ENCODE measurements at places on chromosomes 2 and 18.

DNA sequence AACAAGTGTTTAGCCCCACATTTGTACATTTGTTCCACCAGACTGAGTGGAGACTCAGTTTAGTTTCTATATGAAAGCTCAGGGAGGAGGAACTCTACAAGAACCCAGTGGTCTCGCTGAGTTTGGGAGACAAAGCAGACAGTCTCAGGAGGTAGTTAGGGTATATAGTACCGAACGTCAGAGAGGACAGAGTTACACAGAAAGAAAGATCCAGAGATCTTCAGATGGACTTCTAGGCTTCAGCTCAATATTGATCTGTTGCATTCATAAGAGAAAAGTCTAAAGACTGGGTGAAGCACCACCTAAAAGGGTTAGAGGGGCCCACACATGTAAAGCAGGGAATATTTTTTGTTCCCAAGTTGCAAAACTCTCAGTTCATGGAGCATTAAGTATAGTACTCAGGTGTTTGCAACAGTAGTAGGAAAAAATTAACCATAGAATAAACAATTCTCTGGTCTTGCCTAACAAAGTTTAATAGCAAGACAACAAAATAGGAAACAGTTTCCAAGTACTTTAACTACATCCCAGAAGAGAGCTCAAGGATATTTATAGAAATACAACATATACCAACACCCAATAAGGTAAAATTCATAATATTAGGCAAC, 4.2 kb downstream of the TFPI start:
- no peak for DNase-seq

GRCh38 chr2:85145116-85145820, 12.1 kb downstream of the TCF7L1 start:
- DNase-seq = no peak

- DNase-seq = no peak
These were observed 407.7 kb upstream of the SLC8A1 start for GRCh38 chr2:40859617-40860016.

DNA sequence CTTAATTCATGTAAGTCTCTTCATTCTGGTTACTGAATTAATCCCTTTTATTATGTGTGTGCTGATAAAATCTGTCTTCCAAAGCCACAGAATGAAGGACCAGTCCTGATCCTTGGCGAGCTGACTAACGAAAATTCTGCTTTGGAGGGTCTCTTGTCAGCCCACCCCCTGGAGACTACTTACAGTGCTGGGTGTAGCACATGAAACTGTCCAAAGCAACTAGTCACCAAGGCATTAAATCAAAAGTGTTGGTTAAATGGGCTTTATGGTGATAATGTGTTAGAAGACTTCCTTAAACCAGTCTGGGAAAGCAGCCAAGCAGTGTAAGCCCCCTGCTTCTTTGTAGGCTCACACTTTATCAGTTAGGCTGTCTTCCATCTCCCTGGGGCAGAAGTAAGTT, 420.2 kb downstream of the SUCLG1 start:
- DNase-seq = no peak

DNA sequence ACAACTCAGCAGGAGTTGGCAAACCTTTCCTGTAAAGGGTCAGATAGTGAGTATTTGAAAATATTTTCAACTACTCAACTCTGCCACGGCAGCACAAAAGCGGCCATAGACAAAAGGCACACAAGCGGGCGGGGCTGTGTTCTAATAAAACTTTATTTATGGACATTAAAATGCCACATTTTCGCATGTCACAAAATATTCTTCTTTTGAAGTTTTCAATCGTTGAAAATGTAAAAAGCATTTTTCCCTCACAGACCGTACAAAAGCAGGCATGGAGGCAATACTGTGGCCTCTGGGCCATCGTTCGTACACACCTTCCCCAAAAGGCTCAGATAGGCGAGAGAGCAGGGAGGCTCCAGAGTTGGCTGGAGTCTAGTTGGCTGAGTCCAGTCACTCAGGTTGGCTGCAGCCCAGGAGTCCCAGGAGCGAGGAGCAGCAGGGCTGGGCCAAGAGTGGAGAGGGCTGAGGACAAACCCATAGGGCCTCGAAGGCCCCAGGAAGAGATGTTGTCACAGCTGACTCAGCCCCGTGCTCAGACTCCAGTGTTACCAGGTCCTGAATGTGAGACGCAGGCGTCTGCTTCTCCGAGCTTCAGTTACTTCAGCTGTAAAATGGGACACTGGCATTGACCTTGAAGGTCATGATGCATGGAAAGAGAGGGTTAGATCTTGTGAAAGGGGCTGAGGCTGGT, 42.5 kb downstream of the SDC1 start:
- no peak for DNase-seq

- no peak for DNase-seq
These were observed 106.0 kb downstream of the MC4R start for GRCh38 chr18:60266558-60266957.

DNA sequence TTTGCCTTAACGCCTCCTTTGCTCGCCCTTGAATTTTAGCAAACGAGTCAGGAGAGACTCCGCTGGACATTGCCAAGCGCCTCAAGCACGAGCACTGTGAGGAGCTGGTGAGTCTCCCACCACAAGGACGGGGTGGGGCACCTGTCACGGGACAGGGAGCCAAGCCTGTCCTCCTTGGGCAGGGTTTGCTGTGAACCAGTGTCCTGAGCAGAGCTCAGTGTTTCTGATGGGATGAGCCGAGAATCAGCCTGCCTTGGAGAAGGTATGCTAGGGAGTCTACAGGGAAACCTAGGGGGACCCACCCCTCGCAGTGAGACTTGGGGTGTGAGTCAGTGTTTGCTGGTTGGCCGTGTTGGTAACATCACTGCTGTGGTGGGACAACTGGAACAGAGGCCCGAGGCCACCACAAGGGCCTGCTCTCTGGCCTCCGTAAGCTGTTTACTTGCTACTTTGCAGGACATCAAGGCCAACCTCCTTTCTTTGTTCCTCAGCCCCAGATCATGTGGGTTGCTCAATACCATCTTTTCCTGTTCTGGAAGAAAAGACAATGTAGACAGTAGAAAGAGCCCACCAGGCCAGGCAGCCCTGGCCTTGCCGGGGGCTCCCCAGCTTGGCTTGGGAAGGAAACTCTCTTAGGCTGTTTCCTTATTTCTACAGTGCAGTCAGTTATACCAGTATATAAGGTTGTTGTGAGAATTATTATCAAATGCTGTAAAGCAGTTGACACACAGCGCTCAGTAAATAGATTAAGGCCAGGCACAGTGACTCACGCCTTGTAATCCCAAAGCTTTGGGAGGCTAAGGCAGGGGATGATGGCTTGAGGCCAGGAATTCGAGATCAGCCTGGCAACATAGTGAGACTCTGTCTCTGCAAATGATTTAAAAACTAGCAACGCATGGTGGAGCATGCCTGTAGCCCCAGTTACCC, 42.4 kb downstream of the ITGB1BP1 start:
- DNase-seq = no peak

- DNase-seq = no peak
These were observed 74.8 kb upstream of the PIEZO2 start for GRCh38 chr18:11224153-11224552.

- DNase-seq = no peak
These were observed 511.8 kb downstream of the CPS1 start for GRCh38 chr2:211068108-211068780.

- peak; percentile 10 for DNase-seq
These were observed 95.9 kb upstream of the MBOAT2 start for GRCh38 chr2:9099341-9099751.

GRCh38 chr2:112646102-112646719, 472 bp downstream of the SLC20A1 start:
- DNase-seq = no peak

DNA sequence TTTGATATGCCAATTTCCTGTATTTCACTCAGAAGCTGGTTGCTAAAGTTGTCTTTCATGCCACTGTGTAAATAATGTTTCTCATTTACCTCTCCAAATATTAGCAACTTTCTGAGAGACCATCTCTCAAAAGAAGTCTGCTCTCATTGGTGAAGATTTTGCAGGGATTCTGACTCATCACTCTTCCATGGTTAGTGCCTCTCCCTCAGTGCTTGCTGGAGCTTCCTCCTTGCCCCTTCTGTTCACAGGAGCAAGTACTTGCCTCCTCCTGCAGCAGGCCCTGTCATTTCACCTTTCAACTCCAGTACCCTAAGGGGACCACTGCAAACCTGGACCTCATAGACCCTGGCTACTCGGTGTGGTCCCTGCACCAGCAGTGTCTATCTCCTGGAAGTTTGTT, 168.8 kb downstream of the ZNF385B start:
- DNase-seq = no peak

DNA sequence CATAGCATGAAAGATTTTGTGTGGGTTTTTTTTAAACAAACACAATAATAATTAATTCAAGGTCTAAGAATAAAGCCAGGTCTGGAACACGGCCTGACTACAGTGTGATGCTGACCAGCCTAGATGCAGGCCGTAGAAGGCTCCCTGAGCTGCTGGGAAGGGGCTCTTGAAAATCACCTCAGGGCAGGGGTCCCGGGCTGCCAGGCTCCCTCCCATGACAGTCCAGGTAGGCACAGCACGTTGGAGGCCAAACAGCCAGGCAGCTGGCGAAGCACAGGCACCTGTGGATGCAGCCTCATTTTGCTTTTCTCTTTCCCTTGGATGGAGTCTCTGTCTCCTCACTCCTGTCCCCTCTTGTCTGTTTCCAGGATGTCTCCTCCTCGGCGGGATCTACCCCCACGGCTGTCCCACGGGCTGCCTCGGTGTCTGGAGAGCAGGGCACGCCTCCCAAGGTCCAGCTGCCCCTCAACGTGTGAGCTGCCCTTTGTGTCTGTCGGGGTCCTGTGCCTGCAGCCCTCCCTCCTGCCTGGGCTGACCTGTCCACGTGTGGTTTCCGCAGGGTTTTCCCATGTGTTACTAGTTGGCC, 194.5 kb downstream of the SEPTIN10 start:
- DNase-seq = no peak

DNA sequence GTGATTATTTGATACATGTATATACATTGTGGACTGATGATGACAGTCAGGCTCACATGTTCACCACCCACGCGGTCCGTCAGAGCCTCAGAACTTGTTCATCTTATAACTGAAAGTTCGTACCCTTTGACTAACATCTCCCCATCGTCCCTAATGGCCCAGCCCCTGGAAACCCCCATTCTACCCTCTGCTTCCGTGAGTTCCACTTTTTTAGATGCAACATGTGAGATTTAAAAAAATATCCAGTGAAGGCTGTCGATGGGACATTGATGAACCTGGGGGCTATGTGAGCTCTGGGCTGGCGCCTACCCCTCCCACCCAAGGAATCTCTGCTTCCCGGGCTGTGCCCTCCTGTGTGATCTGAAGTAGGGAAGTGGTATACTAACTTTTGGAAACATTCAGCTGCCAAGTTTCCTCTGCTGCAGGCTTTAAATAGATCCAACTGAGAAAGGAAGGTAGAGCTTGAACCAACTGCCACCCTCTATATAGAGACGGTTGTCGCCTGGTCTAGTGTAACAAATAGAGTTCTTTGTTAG, 163.8 kb downstream of the FAM210A start:
- DNase-seq = peak; percentile 86

GRCh38 chr2:26325851-26326250, 20.1 kb upstream of the SELENOI start:
- DNase-seq = no peak

GRCh38 chr2:209985874-209986273, 16.6 kb upstream of the RPE start:
- no peak for DNase-seq

- no peak for DNase-seq
These were observed 31.1 kb downstream of the NCOA1 start for GRCh38 chr2:24521975-24522639.

GRCh38 chr2:9222239-9222892, 15.8 kb downstream of the ASAP2 start:
- DNase-seq = no peak

GRCh38 chr18:50644807-50645206, 84.9 kb downstream of the MAPK4 start:
- no peak for DNase-seq

- no peak for DNase-seq
These were observed 510.3 kb downstream of the RNF144A start for GRCh38 chr2:7427293-7428060.

Measured in stimulated activated CD8-positive, alpha-beta memory T cell treated with anti-CD3 and anti-CD28 coated beads, Interleukin-15, amount 100 ng/mL, for 48 hours (primary cell).